ENCODE measurements at places on chromosomes 1 and 21.

DNA sequence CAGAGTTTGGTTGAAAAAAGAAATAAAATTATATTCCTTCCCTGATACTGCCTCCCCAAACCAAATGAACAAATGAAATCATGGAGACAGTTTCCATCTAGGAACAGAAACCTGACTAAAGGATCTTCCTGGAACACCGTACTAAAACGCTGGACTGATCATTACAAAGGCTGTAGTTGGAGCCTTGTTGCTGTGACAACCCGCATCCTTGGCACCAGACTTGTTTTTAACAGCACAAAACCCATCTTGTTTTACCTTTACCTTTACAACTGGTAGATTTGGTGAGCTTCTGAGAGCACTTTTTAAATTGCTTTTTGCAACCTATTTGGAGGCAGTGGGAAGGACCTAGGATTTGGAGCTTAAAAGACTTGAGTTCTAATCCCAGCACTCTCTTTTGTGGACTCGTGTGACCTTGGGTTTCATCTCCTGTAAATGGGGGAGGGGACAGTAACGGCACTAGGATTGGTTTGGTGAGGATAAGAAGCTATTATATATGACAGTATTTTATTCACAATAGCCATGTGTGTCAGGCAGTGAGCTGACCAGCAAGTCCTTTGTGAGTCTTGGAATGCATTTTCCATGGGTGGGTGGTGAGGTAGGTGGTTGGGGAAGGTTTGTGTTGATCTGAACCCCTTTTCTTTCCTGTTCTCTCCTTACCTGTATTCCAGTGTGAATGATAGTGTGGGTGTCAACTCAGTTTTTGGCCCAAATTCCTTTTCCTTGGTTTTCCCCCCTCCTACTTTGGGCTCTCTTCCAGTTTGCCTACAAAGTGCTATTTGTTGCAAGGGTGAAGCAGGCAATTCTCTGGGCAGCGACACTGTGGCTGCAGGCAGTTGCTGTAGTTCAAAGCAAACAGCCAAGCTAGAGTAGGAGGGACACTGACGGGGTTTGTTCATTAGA, 12.6 kb downstream of the LRRC8D start:
- no peak for DNase-seq

DNA sequence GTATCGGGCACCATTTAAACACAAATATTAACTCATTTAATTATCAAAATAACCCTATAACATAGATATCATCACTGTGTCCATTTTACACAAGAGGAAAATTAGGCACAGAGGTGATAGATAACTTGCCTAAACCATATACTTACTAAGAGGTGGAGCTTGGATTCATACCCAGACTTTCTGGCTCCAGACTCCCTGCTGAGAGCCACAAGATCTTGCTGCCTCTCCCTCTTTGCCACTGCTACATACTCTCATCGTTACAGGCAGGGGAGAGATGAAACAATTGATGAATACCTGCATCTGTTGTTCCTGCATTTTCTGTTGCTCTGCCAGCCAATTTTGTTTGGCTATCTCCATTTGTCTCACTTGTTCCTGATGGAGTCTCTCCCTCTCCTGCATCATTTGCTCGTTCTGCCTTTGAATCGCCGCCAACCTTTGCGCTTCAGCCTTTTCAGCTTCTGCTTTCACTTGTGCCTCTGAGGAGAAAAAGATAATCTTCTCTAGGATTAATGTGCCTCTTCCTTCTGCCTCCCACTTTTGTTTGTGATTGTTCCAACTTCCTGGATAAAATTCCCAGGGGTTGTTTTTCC, 10.6 kb downstream of the GBP5 start:
- no peak for DNase-seq

GRCh38 chr1:210587566-210587965, 258.9 kb downstream of the HHAT start:
- DNase-seq, result no peak

DNA sequence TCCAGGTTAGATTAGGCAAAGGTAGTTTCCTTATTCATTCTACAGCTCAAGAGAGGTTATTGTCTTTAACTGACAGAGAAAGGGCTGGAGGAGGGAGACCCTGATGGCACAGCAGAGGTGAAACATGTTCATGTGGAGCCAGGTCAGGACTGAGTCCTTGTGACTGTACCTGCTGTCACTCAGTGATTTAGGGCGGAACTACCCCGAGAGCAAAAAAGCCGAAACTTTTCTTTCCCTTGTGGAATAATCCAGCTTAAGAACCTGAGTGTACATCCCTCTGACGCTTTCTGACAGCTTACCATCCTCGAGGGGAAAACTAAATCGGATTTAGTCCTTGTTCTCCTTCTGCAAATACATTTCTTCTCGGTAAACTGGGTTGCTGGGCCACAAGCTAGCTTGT, 273.2 kb downstream of the BACH1 start:
- peak; percentile 45 for DNase-seq

DNA sequence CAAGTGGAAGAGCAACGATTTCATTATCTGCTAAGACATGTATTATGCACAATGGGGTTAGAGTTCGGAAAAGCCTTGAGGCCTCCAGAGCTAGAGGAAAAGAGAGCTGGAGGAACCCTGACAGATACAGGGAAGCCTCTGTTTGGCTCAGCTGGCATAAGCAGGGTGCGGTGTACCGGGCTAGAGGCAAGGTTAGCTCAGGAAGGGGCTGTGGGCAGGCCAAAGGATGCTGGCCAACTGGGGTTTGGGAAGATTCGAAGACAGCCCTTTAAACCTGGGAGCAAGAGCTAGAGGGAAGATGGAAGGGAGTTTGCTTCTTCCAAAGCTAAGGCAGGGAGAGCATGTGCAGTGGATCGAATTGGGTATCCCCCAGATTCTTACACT, 107.6 kb upstream of the TLR5 start:
- no peak for DNase-seq

DNA sequence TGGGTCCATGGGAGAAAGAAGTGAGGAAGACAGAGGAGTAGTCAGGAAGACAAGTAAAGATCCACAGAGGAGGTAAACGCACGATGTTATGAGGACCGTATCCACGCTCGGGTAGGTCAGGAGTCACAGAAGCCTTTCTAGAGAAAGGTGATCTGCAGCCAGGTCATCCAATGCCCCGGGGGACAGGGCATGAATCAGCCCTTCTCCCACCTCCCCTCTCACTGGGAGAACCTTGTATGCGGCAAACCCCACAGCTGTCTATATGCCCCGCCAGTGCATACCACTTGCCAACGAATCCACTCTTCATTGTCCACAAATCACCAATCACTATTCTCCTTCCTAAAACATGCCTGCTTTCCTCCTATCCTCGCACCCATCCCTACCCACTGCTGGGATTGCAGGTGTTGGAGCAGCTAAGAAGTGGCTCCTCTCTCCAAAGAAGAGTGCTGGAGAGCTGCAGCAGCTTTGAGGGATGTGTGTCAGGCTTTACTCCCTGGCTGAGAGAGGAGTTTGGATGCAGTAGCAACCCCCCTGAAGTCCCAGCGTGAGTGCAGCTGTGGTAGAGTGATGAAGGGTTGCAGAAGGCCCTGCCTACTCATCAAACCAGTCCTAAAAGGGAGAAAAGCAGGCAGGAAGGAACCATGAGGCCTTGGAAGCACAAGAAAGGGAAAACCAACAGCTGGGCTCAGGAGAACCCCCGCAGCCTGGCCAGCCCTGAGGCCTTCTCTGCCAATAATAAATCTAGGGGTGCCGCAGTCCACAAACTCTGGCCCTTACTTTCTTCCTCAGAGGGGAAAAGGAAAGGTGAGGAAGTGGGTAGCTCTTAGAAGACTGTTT, 102.2 kb upstream of the GADD45A start:
- no peak for DNase-seq

GRCh38 chr1:63969441-63969901, 195.7 kb downstream of the ROR1 start:
- DNase-seq, result no peak

- no peak for DNase-seq
Measured at GRCh38 chr21:44087426-44088400, 19.5 kb upstream of the PWP2 start.

- DNase-seq, result peak; percentile 84
Measured at GRCh38 chr1:42173155-42173933, 8.8 kb upstream of the GUCA2A start.

GRCh38 chr1:31383967-31384366, 11.1 kb upstream of the FABP3 start:
- no peak for DNase-seq

GRCh38 chr1:107344268-107344760, 203.5 kb downstream of the NTNG1 start:
- DNase-seq, result no peak

- no peak for DNase-seq
Measured at GRCh38 chr1:31712630-31713029, 8.8 kb upstream of the COL16A1 start.

GRCh38 chr21:43372663-43373361, 54.1 kb downstream of the SIK1 start:
- no peak for DNase-seq

DNA sequence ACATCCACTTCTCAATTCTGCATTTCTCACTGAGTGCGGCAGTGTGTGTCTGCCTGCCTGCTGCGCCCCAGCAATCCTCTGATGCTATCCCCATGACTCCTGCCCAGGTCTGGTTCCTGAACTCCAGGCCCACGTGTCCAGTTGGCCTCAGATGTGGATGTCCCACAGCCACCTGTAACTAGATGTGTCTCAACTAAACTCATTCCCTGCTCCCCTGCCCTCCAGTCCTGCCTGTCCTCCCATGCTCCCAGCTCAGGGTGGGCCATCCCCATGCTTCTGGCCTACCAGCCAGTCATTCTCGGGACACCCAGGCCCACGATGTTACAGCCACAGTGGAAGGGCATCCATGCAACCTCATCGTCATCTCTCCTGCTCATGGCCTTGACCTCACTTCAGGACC, 76.8 kb downstream of the STUM start:
- DNase-seq, result no peak

DNA sequence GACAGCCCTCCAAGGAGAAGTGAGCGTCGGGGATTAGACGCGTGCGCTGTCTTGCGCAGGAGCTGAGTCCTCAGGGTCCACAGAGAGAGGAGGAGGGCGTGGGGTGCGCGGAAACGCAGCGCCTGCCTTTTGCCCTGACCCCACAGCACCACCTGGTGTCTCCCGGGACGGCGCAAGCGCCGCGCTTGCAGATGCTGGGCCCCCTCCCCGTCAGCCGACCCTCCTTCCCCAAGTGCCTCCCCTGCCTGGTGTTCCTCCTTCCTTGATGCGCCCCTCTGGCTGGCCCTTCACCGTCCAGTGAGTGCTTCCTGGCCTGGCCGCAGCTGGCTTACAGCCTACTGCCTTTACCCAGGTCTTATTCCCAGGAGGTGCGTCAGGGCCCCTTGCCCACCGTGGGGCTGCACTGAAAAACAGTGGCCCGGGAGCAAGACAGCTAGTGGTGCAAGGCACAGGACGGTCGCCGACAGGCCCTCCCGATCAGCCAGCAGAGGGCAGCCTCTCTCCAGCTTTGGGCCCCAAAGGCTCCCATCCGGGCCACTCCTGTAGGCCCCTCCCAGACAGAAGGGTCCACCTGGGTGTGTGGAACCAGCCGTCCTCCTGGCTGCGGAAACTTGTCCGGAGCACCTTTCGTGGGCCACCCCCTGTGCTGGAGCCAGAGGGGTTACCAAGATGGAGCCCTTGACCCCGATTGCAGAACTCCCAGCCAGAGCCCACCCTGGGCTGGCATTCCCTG, 12.9 kb upstream of the PHLDA3 start:
- peak; percentile 93 for DNase-seq

DNA sequence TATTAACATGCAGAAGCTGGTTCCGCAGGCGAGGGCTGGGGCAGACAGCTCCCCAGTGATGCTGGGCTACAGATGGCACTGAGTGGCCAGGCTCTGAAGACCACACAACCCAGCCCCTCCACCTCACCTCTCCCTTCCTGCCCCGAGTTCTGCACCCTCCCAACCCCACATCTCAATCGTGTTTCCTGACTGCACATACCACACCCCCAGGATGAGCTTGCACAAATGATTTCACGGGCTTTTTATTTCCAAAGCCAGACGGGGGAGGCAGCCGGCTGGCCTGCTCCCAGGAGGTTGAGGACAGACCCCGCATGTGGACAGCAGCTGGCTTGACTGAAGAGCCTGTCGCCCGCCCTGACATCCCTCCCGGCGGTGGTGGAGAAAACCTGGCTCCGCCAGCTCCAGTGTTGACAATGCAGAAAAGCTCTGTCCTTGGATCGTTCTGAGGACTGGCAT, 21.4 kb upstream of the ALDH4A1 start:
- no peak for DNase-seq

DNA sequence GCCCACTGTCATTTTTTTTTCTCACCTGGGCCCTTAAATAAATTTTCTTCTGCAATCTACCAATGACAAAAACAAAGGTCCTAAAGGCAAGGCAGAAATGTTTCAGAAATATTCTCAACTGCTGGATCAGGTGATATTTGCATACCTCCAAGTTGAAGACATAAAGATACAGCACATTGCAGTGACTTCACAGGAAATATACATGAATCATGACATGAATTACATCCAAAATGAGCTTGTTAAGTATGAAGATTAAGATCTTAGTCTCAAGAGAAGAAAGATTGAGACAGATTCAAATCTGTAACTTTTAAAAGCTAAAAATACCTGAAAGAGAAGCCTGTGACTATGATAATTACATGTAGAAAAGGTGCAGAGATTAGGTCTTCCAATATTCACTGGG, 207.8 kb downstream of the SIPA1L2 start:
- DNase-seq, result no peak

- DNase-seq, result no peak
Measured at GRCh38 chr1:56837244-56837939, 17.2 kb upstream of the C8A start.

DNA sequence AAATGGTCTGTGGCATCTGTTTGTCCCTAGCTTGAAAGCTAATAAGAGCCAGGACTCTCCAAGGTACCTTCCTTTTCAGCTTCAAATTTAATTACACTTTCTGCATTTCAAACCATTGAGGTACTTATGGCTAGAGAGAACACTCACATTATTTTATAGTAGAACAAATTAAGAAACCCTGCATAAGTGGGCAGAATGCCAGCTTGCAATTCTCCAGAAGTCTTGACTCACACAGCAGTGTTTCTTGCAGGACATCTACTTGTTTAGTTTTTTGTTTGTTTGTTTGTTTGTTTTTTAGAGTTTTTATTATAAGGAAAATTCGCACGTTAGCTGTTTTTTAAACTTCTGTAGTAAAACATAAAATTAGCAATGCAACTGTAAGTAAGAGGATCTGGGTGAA, 397.2 kb downstream of the NEGR1 start:
- no peak for DNase-seq

DNA sequence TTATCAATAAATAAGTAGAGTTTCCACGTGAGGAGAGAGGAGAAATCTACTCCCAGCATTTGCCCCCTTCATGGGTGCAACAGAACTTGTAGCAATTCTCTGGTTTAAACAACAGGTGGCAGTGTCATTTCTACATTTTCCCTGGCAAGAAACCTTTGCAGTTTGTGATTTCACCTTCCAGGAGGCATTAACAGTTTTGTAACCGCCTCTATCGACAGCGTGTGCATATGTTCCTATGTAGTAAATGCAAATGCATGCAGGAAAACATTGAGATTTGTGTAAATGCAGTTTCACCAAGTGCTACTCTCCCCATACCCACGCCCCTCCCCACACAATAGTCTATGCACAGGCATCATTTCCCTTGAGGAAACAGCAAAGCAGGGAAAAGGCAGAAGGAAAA, 494.7 kb downstream of the SMYD3 start:
- peak; percentile 81 for DNase-seq
